SJSA1 (cell line): ENCODE measurements at places on chromosomes 5 and 9. TPM values are rescaled to one million over a fixed set of nuclear protein-coding genes. Genes with fewer than 3 reads are reported as not detected.

The OR1J2 gene
- total RNA-seq, result not detected in 2 replicates

The SMIM33 gene
- not detected in 2 replicates for total RNA-seq

The HSPA4 gene
- total RNA-seq, result 218 and 238 TPM in 2 replicates

The CYSRT1 gene
- total RNA-seq, result 0.24 TPM in 1 of 2 replicates, not detected in the other

The KLHL9 gene
- 14.2 and 16.5 TPM in 2 replicates for total RNA-seq

The XPA gene
- 7.8 and 13.3 TPM in 2 replicates for total RNA-seq

DNA sequence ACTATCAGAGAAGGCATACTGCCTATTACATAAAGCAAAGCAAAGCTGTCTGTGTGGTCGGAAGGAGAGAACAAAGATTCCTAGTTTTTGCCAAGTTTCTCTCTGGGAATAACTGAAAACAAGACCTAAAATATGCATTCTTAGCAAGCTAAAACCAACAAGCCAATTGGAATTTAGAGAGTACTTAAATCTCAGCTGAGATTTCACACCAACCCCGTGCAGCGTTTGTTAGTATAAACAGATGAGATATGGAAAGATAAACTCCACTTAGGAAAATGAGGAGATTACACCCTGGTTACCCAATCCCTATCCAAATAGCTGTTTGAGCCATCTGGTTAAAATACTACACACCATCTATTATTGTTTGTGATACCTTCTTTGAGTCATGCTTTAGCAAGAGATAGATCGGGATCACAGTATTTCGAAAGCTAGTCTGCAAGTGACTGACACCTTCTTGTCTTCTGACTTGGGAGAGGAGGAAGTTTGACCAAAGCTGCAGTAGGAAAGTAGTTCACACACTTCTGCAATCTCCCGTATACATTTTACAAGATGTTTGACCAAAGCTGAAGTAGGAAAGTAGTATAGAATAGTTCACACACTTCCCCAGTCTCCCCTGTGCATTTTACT lies 18.2 kb downstream of the FAF2 start:
- peaks cover 17% of the 10 kb centered on the region for H3K4me1 ChIP-seq
- DNase-seq, result peak; percentile 61
- peak overlapping the region; percentile 34 for H3K27ac ChIP-seq
- no peak overlapping the region for H3K4me3 ChIP-seq
- H3K27me3 ChIP-seq, result no peaks in the 10 kb centered on the region

GRCh38 chr9:87107072-87107471 lies 159.8 kb upstream of the GAS1 start:
- H3K27me3 ChIP-seq, result no peaks in the 10 kb centered on the region
- DNase-seq, result no peak
- no peaks in the 10 kb centered on the region for H3K36me3 ChIP-seq
- H3K4me1 ChIP-seq, result peaks cover 19% of the 10 kb centered on the region

DNA sequence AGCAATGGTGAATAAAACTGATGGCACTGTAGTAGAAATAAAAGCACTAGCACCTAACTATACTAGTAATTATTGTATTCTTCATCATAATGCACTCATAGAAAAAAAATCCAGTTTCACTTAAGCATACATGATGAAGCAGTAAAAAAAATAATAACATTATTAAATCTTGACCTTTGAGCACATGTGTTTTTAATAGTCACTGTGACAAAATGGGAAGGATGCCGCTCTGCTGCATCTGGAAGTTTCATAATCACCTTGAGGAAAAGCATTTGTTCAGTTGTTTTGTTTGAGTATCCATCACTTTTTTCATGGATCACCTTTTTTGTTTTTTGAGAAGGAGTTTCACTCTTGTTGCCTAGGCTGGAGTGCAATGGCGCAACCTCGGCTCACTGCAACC lies 13.2 kb downstream of the OR2K2 start:
- no peaks in the 10 kb centered on the region for H3K4me1 ChIP-seq
- no peak overlapping the region for H3K27ac ChIP-seq
- H3K36me3 ChIP-seq, result no peaks in the 10 kb centered on the region
- no peak for DNase-seq

DNA sequence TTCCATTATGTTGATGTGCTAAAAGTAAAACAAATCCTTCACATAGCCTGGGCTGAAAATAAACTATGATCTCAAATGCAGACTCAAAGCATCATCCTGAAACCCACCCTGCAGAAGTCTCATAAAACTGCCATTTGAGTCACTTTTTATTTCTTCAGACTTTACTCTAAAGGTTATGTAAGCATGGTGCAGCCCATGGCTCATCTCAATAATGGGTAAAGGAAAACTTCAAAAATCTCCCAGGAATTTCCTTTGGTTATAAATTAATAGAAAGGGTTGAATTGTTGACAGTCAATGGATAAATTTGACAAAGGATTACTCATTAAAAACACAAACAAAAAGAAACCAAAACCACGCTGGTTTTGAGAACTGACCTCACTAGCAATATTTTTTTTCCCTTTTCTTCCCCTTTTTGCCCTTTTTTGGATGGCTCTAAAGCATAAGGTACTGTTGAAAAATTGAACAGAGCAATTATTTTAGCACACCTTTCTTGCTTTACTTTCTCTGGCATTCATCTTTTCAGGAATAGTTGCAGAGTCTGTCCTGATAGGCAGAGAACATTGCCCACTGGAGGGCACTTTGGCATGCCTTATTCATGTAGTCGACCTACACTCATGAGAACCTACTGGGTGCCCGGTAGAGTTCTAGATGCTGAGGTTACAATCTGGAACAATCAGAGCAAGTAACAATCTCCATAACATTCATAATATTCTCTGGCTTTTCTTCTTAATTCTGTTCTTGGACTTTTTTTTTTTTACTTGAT lies 191.4 kb downstream of the TMEM167A start:
- H3K36me3 ChIP-seq, result no peaks in the 10 kb centered on the region
- H3K27ac ChIP-seq, result peak overlapping the region; percentile 27
- peaks cover 37% of the 10 kb centered on the region for H3K4me1 ChIP-seq
- no peak overlapping the region for H3K4me3 ChIP-seq
- no peaks in the 10 kb centered on the region for H3K27me3 ChIP-seq

- DNase-seq, result no peak
- no peaks in the 10 kb centered on the region for H3K36me3 ChIP-seq
- H3K27me3 ChIP-seq, result no peaks in the 10 kb centered on the region
- no peaks in the 10 kb centered on the region for H3K4me1 ChIP-seq
- no peak within 1 kb of the TSS for H3K27ac ChIP-seq
Observed at GRCh38 chr5:141245250-141245717, at the start of gene PCDHB15. TSS of gene PCDHB15 (plus strand) at chr5:141245395. CDS start at chr5:141245579, 184 bp downstream.

DNA sequence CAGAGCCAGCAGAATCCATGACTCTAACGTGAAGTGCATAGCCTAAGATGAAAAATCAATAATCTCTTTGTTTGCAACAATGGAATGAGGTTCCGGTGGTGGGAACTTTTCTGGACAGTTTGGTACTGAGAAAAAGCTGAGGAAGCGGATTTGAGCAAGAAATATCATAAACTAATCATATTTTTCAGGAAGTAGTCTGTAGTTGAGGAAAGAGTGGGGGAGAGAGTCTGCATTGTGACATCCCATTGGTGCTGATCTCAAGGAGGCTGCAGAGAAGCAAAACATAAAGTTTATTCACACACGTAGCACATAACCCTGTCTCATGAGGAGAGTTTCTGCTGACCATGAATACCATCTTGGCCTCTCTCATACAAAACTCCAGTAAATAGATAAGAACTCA lies 15.8 kb upstream of the FCHO2 start:
- no peaks in the 10 kb centered on the region for H3K4me1 ChIP-seq
- H3K36me3 ChIP-seq, result no peaks in the 10 kb centered on the region
- no peaks in the 10 kb centered on the region for H3K27me3 ChIP-seq
- H3K27ac ChIP-seq, result no peak overlapping the region
- DNase-seq, result no peak
- H3K4me3 ChIP-seq, result no peak overlapping the region

- no peak overlapping the region for H3K4me3 ChIP-seq
- DNase-seq, result no peak
- no peaks in the 10 kb centered on the region for H3K27me3 ChIP-seq
- H3K27ac ChIP-seq, result no peak overlapping the region
Observed at GRCh38 chr9:111970827-111971226, 74.2 kb downstream of the UGCG start.

DNA sequence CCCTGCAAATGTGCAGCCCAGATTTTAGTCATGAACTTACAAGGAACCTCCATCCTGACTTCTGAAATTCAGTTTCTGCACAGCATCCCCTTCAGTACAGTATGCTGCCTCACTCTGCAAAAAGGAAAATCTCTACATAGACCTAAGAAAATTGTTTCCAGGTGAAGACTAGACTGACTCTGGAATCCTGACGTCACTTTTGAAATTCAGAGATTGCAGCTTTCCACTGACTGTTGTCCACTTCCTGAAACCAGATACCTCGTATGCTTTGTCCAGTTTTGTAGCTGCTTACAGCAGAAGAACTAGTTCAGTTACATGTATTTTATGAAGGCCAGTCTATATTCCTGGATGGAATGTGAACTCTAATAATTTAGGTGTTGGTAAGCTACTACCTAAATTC lies 629.3 kb upstream of the ST8SIA4 start:
- no peak overlapping the region for H3K27ac ChIP-seq
- H3K4me3 ChIP-seq, result no peak overlapping the region
- H3K4me1 ChIP-seq, result no peaks in the 10 kb centered on the region
- H3K27me3 ChIP-seq, result no peaks in the 10 kb centered on the region
- DNase-seq, result no peak
- H3K36me3 ChIP-seq, result no peaks in the 10 kb centered on the region

DNA sequence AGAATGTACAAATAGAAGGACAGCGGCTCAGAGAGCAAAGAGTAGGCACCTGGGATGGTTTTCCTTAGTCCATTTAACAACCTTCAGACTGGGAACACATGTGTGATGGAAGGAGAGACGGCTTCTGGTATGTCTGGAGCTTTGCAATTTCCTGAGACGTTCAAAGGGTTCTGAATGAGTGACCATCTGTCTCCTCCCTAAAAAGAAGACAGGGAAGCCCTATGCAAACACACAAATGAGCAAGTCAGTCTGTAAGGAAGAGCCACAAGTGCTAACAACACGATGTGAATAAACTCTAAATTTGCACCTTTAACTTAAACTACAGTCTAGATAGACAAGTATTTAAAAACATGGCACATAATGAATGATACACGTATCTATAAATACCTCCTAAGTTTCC lies 391.0 kb downstream of the ICE1 start:
- no peak overlapping the region for H3K4me3 ChIP-seq
- H3K27ac ChIP-seq, result no peak overlapping the region
- H3K36me3 ChIP-seq, result no peaks in the 10 kb centered on the region
- H3K27me3 ChIP-seq, result 0 out of 2 replicates have a peak, but pooled peaks cover 3% of the 10 kb centered on the region
- DNase-seq, result no peak
- H3K4me1 ChIP-seq, result no peaks in the 10 kb centered on the region
